ENCODE measurements at places on chromosomes 2 and 18. TPM values are rescaled to one million over a fixed set of nuclear protein-coding genes. Genes with fewer than 3 reads are reported as not detected.

HK2 gene
- 47.8 TPM for total RNA-seq

PAX8 gene
- total RNA-seq, result 4.7 TPM

CELF4 gene
- total RNA-seq, result not detected

- H3K4me3 ChIP-seq, result no peak overlapping the region
- H3K27me3 ChIP-seq, result peaks cover 36% of the 10 kb centered on the region
- no peaks in the 10 kb centered on the region for H3K4me1 ChIP-seq
- no peak overlapping the region for H3K27ac ChIP-seq
Observed at GRCh38 chr2:42054714-42055430, 7.1 kb downstream of the PKDCC start.

DNA sequence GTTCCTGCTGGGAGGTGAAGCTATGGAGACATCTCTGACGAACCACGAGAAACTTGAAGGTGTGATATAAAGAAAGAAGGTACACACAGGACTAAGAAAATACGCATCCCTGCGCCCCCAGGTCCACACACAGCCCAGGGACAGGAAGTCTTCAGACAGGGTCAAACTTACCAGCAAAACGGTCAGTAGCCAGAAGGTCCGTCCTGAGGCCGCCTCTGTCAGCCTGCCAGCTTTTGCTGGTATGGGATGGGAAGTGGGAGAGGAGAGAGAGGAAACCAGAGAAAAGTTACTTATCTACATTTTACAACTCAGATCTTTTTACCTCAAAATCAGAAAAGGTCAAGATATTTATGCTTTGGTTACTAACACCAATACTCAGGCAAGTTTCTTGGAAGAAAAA lies 47.2 kb downstream of the HDLBP start:
- H3K36me3 ChIP-seq, result peaks cover 52% of the 10 kb centered on the region
- peak overlapping the region; percentile 72 for H3K27ac ChIP-seq
- peak overlapping the region; percentile 99 for H3K4me3 ChIP-seq
- no peak for DNase-seq
- H3K27me3 ChIP-seq, result peaks cover 12% of the 10 kb centered on the region

DNA sequence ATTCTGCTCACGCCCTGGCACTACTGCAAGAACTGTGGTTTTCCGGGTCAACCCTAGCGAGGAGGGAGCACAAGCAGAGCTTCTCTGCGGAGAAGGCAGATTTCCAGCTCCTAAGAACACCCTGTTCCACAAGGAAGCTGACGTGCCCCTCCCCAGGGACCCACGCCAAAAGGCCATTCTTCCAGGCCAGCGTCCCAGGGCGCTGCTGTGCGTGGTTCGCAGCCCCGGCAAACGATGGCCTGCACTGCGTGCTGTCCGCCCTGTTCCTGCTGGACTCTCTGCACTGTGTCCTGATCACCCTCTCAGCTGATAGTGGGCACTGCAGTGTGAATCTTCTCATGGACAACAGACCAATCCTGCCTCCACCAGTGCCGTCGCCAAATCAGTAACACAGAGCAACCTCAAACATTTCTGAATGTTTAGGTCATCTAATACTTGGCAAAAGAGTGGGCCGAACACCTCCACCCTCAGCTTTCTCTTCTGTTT lies 49.1 kb downstream of the ADI1 start:
- peaks cover 30% of the 10 kb centered on the region for H3K36me3 ChIP-seq
- H3K4me3 ChIP-seq, result peak overlapping the region; percentile 60
- peaks cover 44% of the 10 kb centered on the region for H3K4me1 ChIP-seq
- H3K27ac ChIP-seq, result peak overlapping the region; percentile 91
- H3K27me3 ChIP-seq, result peaks cover 2% of the 10 kb centered on the region

- peaks cover 5% of the 10 kb centered on the region for H3K4me1 ChIP-seq
- no peak for DNase-seq
- H3K4me3 ChIP-seq, result no peak overlapping the region
- no peak overlapping the region for H3K27ac ChIP-seq
Observed at GRCh38 chr18:62996566-62996965, 281.2 kb downstream of the PHLPP1 start.

DNA sequence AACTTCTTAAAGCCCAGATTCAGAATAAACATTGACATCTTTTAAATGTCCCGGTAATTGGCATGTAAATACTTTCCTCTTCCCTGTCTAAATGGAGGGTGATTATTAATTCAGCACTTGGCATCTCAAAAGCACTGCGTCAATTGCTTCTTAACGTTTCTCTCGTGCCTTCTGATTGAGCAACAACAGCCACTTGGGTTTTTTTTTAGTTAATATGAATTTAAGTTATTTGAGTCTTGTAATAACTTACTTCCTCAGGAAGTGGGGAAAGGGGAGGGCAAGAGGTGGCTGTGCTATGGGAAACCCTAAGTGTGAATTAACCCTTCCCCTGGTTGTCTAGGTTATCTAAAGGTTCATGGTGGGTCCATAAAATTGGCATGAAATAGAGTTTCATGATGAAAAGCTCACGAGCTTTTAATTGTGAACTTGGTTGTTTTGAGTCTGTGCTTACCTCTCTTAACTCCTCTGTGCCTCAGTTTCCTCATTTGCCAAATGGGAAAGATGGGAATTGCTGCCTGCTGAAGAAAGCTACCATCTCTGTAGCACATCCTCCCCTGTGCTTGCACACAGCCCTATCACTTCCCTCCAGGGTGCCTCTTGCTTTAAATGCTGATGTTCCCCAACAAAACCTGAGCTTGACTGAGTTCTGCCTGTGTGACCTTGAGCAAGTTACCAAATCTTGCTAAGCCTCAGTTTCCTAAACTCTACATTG lies 126.3 kb upstream of the BCL2L11 start:
- H3K4me3 ChIP-seq, result no peak overlapping the region
- no peaks in the 10 kb centered on the region for H3K4me1 ChIP-seq
- DNase-seq, result no peak
- no peaks in the 10 kb centered on the region for H3K36me3 ChIP-seq
- H3K27me3 ChIP-seq, result peaks cover 18% of the 10 kb centered on the region

GRCh38 chr2:75476761-75477160 lies 84.0 kb downstream of the EVA1A start:
- peaks cover 17% of the 10 kb centered on the region for H3K4me1 ChIP-seq
- no peaks in the 10 kb centered on the region for H3K36me3 ChIP-seq
- peak overlapping the region; percentile 21 for H3K4me3 ChIP-seq
- H3K27ac ChIP-seq, result peak overlapping the region; percentile 0
- peak; percentile 67 for DNase-seq

DNA sequence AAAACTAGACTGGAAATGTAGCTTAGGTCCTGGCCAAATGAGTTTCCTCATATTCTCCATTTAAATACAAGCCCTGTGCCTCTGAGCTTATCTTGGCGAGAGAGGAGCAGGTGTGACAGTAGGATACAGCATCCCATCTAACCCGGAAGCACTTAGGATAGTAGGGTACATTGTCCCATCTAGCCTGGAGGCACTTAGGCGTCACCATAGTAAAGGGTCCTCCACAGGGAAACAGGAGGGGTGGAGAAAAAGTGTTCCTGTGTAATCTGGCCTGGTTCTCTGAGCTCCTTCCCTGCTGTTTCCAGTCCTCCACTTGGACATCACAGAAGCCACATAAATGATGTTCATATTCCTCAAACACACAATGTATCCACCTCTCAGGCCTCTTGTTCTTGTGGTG lies 301.4 kb downstream of the GALR1 start:
- H3K4me3 ChIP-seq, result no peak overlapping the region
- H3K4me1 ChIP-seq, result no peaks in the 10 kb centered on the region
- H3K27me3 ChIP-seq, result peaks cover 8% of the 10 kb centered on the region
- DNase-seq, result no peak
- H3K27ac ChIP-seq, result no peak overlapping the region

DNA sequence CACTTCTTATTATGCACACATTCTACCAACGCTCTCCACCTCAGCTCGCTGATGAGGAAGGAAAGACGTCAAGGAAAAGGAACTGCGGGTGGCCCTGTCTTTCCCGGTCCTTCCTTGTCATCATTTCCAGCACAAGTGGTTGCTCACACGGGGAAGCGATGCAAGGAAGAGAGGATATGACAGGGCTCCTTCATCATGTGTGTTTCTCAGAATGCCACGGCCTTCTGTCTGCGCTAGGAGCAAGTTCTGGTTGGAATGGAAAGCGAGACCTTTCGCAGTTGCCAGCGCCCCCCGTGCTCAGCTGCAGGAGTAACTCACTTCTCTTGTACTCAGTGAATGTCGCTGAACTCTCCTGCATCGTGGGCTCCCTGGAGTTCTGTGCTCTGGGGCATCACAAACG lies 191.8 kb upstream of the GLI2 start:
- H3K36me3 ChIP-seq, result no peaks in the 10 kb centered on the region
- H3K27me3 ChIP-seq, result peaks cover 10% of the 10 kb centered on the region
- no peak overlapping the region for H3K4me3 ChIP-seq
- no peak for DNase-seq
- peaks cover 55% of the 10 kb centered on the region for H3K4me1 ChIP-seq
- no peak overlapping the region for H3K27ac ChIP-seq
